ENCODE measurements at places on chromosomes 6 and 20. TPM values are rescaled to one million over a fixed set of nuclear protein-coding genes. Genes with fewer than 3 reads are reported as not detected.
A peak's percentile ranks its signal among the peaks of the same experiment; 100 is the strongest.

Gene EYA4
- 5.7 TPM for total RNA-seq

Gene FOXA2
- total RNA-seq, result not detected

DNA sequence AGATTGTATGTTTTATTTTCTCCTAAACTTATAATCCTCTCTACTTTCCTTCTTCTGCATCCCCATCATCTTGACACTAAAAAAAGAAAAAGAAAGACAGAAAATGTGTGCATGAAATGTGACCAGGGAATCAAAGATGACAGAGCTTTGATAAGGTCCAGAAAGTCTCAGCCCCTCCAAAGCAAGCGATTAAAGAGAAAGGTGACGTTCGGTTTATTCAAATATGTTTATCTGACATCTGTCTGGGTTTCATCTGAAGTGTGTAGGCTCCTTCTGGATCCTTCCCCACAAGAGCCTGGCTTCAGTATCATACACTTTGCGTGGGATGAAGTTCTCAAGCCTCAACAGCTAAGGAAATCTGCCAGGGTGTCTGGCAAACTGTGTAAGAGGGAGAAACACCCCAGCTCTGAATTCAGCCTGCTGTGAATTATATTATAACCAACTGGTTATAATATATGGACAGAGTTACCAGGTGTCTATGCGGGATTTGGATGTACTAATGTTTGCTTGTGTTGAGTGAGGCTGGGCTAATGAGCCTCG, 263.0 kb downstream of the ZNF217 start:
- DNase-seq, result peak; percentile 2

DNA sequence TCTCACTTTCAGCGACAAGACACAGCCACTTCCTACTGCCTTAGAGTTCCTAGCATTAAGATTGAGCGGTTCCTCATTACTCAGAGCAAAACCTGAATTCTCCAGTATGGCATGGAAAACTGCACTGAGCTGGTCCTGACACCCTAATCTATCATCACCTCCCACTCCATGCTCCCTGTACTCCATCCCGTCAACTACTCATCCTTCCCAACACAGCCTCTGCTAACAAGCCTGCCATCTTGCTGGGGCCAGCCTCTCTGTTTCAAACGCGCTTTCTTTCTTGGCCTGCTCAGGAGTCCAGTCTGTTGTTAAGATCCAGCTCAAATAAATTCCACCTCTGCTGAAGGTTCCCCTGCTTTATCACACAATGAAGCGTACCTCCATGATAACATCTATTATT, 12.0 kb downstream of the PRKN start:
- no peak for DNase-seq

GRCh38 chr6:137016356-137016755, 28.4 kb downstream of the IL20RA start:
- peak; percentile 84 for DNase-seq

- no peak for DNase-seq
These were observed 102.3 kb downstream of the EDN1 start for GRCh38 chr6:12392490-12392889.

- no peak for DNase-seq
These were observed 19.4 kb upstream of the LRFN2 start for GRCh38 chr6:40606526-40606925.

DNA sequence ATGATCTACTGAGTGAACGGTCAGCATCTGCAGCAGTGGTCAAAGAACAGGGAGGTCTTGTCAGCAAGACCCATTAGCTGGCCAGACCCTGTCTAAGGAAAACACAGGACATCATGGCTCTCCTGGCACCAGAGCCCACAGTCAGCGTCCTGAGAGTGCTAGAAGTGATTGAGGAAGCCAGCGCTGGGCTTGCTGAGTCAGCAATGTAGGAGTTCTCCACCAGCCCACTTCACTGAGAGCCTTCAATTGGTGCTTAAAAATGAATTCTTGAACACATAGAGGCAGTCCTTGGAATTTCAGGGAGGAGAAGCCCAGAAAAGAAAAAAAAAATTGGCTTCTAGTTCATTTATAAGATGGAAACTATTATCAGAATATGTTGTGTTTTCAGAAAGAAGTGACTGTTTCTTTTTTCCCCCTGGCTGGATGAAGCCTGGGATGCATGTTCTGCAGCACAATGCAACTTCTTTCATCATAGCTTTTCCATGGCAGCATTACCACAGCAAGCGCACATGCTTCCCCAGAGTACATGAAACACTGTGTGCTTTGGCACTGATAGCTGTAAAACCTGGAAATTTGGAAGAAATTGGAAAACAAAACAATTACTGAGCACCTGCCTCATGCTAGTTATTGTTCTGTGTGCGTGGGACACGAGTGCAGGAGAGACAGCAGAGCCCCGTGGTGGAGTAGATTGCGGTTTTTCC, 899.9 kb downstream of the C6orf118 start:
- DNase-seq, result no peak

All from fibroblast of the aortic adventitia (primary cell).